ENCODE measurements at places on chromosomes 13 and 19. TPM values are rescaled to one million over a fixed set of nuclear protein-coding genes. Genes with fewer than 3 reads are reported as not detected.

The SPRED3 gene
- total RNA-seq = 1.0 TPM

DNA sequence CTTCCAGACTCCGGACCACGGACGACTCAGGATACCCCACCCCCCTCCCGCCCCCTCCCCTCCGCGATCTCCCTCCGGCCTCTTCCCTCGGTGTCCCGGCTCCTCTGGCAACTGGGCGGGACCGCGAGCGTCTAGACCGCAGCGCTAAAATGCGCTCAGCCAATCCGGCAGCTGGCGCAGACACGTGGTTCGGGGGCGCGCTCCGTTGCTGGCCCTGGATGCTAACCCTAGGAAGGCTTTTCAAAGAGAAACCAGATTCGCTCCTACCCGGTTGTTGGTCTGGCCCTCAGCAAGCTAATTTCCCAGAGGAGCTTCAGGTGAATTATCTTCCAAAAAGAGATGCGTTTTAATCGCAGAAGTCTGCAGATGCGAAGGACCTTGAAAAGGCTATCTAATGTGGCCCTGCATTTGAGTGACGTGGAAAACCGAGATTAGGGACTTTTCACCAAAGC is at the start of gene DZIP1:
Gene DZIP1 (minus strand): TSS at position 106 of the 452 bp plus-strand sequence. CDS start 2,677 bp downstream, outside the sequence.
- H3K27ac ChIP-seq = peak within 1 kb of the TSS; percentile 56
- H3K27me3 ChIP-seq = no peaks in the 10 kb centered on the region
- peak within 1 kb of the TSS; percentile 36 for H3K4me3 ChIP-seq
- no peaks in the 10 kb centered on the region for H3K36me3 ChIP-seq

DNA sequence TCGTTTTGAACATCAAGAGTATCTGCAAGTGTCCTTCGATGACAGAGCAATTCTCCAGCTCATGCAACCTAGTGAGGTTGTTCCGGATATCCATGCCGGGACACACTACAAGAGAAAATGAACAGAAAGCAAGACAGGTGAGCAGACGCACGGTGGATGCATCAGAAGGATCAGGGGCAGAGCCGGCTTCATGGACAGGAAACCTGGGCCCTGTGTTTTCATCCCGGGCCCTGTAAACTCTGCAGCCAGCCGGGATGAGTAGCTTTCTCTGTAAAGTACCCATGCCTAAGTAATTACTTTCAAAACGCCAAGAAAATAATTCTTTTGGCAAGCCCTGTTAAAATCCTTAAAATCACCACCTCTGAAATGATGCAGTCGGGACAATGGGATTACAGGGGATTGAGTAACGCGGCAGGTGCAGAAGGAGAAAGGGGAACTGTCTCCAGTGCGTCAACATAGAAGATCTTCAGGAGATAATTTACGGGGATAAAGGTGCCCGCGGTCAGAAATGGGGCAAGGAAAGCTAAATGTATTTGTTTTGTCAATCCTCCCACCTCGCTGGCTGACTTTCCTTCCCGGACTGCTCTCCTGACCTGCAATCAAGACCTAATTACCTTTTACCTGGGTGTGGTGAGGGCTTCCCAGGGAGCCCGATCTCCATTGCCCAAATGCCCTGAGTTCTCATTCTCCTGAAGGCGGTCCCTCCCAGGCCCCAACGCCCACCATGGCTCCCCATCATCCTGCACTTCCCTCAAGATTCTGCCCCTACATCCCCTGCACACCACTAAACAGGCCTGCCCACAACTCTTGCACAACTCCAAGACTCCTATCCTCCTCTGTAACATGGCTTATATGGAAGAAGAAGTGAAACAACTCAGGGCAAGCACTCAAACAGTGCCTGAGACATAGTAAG is 26.2 kb downstream of the INSR start:
- no peak overlapping the region for H3K4me3 ChIP-seq
- peak; percentile 12 for DNase-seq
- H3K36me3 ChIP-seq = peaks cover 7% of the 10 kb centered on the region
- H3K27me3 ChIP-seq = no peaks in the 10 kb centered on the region
- H3K27ac ChIP-seq = no peak overlapping the region
- peaks cover 21% of the 10 kb centered on the region for H3K4me1 ChIP-seq

The ZNF577 gene
- total RNA-seq = 6.3 TPM

GRCh38 chr13:113088691-113089020 is 16.9 kb upstream of the F7 start:
- no peak for DNase-seq
- H3K4me1 ChIP-seq = no peaks in the 10 kb centered on the region
- no peak overlapping the region for H3K4me3 ChIP-seq
- H3K36me3 ChIP-seq = no peaks in the 10 kb centered on the region
- no peaks in the 10 kb centered on the region for H3K27me3 ChIP-seq

The SERPINE3 gene
- total RNA-seq = not detected

The LYPD3 gene
- total RNA-seq = 0.41 TPM

GRCh38 chr19:30222992-30223865 is 149.0 kb upstream of the ZNF536 start:
- peaks cover 7% of the 10 kb centered on the region for H3K4me1 ChIP-seq
- no peak for DNase-seq
- no peaks in the 10 kb centered on the region for H3K36me3 ChIP-seq
- H3K27me3 ChIP-seq = no peaks in the 10 kb centered on the region
- H3K4me3 ChIP-seq = no peak overlapping the region

GRCh38 chr19:46497773-46498172 is 2.1 kb upstream of the PNMA8B start:
- no peaks in the 10 kb centered on the region for H3K4me1 ChIP-seq
- no peaks in the 10 kb centered on the region for H3K36me3 ChIP-seq
- DNase-seq = no peak
- H3K27ac ChIP-seq = no peak overlapping the region
- no peak overlapping the region for H3K4me3 ChIP-seq

- no peak overlapping the region for H3K4me3 ChIP-seq
- no peak overlapping the region for H3K27ac ChIP-seq
- no peak for DNase-seq
- H3K4me1 ChIP-seq = no peaks in the 10 kb centered on the region
- no peaks in the 10 kb centered on the region for H3K27me3 ChIP-seq
Measured at GRCh38 chr13:89899302-89900103, 1448.0 kb upstream of the MIR17HG start.

- H3K27ac ChIP-seq = no peak overlapping the region
- H3K36me3 ChIP-seq = no peaks in the 10 kb centered on the region
- H3K4me3 ChIP-seq = no peak overlapping the region
- H3K4me1 ChIP-seq = no peaks in the 10 kb centered on the region
Measured at GRCh38 chr19:47142779-47143178, 12.1 kb downstream of the SAE1 start.

- H3K36me3 ChIP-seq = no peaks in the 10 kb centered on the region
- H3K4me3 ChIP-seq = no peak within 1 kb of the TSS
- DNase-seq = no peak
- no peaks in the 10 kb centered on the region for H3K4me1 ChIP-seq
- H3K27ac ChIP-seq = no peak within 1 kb of the TSS
- H3K27me3 ChIP-seq = peaks cover 6% of the 10 kb centered on the region
Measured at GRCh38 chr13:108629181-108629752, at the start of gene MYO16. TSS of gene MYO16 (plus strand) at chr13:108629611. CDS start at chr13:108629845, 234 bp downstream.
